Stimulated activated CD4-positive, alpha-beta T cell treated with anti-CD3 and anti-CD28 coated beads, Interleukin-12 subunit alpha, Interleukin-12 subunit beta, amount 100 ng/mL, for 48 hours (primary cell): ENCODE measurements at places on chromosomes 16 and 17.

DNA sequence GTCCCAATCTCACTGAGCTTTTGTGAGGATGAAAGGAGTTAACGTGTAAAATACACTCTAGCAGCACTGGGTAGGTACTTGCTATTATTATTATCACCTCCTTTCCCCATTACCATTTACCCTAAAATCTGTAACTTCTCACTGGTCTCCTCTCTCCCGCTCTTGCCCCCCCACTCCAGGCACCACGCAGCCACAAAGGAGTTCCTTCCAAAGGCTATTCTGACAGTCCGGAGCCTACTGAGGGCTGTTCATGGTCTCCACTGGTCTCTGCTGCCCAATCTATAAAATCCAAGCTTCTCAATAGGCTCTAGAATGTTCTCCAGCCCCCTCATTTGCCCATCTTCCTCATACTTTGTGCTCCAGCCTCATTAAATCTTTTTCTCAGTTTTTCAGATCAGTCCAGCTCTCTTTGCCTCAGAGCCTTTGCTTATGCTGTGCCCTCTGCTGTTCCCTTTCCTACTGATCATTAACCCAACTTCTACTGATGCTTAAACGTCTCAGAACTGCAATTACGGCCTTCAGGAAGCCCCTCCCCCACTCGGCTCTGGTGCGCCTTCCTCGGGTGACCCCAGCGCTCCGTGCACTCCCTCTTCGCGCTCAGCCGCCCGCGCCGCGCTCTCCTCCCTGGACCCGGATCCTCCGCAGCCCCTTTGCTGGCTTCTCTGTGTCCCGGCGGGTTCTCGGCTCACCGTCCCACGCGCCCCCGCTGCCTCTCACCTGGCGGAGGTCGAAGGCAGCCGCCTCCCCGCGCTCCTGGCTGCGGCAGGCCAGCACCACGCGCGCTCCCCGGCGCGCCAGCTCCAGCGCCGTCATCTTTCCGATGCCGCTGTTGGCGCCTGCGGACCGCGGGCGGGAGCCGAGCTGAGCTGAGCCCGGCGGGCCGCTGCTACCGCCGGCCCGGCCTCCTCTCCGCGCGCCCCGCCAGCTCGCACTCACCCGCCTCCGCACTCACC is 737 bp downstream of the DHRS13 start:
- no peak for DNase-seq

DNA sequence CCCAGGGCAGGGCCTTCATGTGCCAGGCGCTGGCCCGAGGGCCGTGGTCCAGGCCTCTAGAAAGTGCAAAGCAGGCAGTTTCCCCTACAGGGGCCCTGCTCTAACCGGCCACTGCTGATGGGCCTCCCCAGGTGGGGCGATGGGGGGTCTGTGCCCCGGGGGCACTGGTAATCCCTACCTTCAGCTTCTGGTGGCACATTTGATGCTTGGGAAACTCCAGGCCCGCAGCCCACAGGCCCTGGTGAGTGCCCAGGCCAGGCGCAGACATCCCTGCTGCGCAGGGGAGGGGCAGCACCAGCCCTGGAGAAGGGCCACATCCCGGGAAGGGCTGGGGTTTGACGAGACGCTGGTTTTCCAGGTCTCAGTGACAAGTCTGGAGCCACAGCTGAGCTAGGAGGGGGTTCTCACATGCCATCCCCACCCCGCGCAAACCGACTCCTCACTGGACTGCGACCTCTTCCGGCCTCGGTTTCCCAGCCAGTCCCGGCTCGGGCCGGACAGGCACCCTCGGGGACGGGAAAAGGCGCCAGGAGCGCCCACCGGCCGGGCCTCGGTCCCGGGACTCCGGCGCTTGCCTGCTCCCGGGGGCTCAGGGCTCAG is 1.6 kb downstream of the DOC2B start:
- DNase-seq = no peak

DNA sequence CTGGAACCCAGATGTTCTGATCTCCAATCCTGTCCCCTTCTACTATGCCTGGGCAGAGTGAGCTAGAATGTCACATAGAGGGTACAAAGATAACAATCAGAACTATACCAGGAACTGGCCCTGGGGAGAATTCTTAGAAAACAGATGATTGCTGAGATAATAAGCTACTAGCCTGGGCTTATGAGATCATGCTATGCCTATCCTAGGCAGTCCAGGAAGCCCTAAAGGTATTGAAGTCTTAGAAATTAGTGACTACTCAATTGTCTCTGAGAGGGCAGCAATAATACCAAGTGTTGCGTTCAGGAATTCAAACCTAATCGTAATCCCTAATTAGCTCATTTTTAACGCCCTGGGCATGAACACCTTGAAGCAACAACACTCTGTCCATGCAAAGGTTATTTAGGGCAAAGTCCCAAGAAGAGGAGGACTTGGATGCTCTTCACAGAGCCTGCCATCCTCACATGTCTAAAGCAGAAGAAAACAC is 77.1 kb downstream of the MMD start:
- DNase-seq = peak; percentile 13

DNA sequence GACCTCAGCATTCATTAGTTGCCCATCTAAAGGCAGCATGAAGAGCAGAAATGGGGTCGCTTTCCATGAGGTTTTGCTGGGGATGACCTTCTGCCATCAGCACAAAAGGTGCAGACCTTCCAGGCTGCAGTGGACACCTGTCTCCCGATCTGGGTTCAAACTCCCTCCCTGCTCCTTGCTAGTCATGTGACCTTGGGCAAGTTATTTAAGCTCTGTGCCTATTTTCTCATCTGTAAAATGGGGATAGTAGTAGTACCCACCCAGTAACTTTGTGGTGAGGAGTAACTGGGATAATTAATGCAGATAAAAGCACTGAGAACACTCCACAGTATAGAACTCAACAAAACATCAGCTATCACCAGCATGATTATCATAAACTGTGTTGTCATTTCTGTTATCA is 21.4 kb upstream of the COQ7 start:
- DNase-seq = no peak

DNA sequence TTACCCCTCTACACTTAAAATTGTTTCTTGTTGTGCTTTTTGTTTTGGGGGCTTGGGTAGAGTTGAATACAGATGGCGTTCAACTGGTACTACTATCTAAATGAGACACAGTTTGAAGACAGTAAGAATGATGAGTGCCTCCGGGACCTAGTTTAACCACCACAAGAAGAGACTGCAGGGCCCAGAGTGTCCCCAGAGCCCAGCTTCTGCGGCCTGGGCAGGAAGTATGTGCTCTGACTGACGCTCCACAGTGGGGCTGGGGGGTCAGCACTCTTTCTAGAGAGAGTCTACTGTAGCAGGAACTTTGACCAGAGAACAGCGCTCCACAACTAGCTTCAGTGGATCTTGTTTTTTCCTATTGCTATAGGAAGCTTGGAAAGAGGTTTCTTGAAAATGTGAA is 174.0 kb downstream of the VPS53 start:
- DNase-seq = no peak

DNA sequence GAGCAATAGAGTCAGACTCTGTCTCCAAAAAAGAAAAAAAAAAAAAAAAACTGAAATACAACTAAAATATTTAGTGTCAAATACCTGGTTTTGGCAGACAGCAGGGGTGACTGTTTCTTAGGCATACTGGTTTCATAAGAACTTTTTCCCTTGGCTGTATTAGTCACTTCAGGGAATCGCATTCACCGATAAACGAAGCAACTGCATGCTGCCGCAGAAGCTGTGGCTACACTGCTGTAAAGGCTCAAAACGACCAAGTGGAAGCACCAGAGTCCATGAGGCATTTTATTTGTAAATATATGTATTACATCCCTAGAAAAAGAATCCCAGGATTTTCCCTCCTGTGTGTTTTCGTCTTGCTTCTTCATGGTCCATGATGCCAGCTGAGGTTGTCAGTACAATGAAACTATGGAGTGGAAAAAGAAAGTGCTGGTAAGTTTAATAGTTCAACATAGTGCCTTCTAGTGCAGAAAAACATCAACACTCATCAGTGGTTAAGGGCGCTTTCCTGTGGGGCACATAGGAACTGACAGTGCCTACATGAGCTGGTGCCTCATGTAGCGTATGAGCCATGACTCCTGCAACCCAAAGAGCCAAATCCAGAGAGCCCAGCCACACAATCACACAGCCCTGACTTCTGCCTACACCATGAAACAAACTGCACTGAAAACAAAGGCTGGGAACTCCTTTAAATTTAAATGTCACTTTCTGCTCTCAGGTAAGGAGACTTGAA is 7.3 kb downstream of the RPS15A start:
- DNase-seq = no peak

DNA sequence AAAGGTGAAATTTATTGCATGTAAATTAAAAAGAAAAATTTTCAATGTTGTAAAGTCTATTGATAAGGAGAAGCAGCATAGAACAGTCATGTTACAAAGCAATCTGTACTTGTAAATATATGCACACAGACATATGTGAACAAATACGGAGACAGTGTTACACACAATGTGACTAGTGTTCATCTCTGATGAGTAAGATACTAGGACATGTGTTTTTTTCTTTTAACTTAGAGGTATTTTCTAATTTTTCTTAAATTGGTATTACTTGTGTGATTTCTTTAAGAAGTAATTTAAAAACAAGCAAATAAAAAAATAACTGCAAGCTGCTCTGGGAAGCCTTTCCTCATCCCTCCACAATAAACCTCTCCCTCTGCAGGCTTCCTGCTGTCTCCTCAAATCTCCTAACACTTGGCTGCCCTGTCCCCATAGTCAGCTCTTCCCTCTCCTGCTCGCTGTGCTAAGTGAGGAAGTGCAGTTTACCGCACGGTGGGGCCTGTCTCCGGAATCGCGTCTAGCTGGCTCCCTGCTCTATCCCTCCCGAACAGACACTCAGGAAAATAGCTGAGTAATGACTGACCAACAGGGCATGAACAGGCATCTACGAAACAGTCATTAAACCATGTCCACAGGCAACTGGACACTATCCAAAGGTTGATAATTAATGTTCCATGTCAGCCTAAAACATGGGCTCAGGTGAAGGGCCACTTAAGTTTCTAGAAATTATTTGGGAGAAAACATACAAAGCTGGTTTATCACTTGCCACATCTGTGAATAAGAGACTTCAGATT is 35.9 kb downstream of the CMTM4 start:
- no peak for DNase-seq

GRCh38 chr16:1275791-1276579 is 20.1 kb downstream of the TPSD1 start:
- DNase-seq = no peak

DNA sequence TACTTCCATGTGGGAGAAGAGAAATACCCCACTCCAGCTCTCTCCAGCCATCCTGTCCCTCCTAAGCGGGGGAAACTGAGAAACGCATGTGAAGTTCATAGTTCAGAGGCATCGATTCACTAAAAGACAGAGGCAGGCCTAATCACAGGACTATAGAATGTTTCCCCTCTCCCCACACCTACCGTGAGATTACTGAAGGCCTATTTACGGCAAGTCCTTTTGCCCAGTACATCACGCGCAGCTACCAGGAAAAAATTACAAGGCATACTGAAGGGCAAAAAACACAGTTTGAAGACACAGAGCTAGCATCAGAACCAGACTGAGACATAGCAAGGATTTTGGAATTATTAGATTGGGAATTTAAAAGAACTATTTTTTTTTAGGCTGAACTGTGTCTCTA is 29.1 kb upstream of the IRX5 start:
- no peak for DNase-seq

DNA sequence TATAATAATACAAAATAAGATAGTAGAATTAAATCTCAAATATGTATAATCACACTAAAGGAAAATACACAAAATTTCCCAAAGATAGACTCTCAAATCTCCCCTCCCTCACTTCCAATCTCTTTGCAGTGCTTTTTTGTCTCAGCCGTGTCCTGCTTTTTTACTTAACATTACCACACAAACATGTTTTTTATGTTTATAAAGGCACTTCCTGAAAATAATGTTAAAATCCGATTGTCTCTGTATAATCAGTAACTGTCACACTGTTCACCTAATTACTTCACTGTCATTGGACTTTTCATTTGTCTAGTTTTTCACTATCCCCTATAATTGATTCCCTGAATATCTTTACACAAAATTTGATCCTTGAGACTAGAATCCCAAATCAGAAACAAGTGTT is 38.2 kb upstream of the ALDH3A2 start:
- no peak for DNase-seq

- no peak for DNase-seq
These were observed 3.9 kb upstream of the EXOC7 start for GRCh38 chr17:76107509-76107908.

- DNase-seq = no peak
These were observed 268.8 kb downstream of the SEC14L1 start for GRCh38 chr17:77409282-77410161.

DNA sequence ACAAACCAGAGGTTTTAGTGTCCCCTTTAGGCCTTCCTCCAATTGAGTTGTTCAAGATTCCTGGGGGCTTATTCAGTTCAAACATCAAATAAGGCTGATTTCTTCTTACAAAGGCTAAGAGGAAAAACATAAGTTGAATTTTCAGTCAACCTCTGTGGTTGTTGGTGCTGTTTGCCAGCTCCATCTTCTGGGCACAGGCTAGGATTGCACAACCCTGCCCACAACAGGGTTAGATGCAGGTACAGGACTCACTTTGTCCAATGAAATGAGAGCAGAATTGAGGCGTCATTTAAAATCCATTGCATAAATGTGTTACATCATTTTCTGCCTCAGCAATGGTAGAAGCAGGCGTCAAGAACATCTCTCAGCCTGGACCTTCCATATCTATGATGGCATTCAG is 173.3 kb downstream of the PMP22 start:
- DNase-seq = no peak

DNA sequence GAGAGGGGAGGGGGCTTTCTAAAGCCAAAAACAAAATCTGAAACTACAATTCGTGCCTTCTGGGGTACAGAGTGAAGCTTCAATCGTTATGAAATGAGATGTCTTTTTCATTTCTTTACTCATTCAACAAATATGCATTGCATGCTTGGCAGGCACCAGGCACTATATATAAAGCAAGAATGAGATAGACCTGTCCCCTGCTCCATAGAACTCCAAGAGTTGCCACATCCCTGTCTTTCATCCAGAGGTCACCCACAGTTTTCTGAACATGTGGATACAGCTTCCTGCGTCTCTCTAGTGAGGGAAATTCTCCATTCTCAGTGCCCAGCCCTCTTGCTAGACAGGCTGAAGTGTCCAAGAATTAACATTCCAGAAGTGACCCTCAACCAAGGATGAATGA is 343.2 kb upstream of the MAF start:
- DNase-seq = no peak

- DNase-seq = no peak
These were observed 1.1 kb downstream of the DHRS7C start for GRCh38 chr17:9790316-9790715.

- no peak for DNase-seq
These were observed 75.7 kb downstream of the CYTH1 start for GRCh38 chr17:78706271-78706915.

- no peak for DNase-seq
These were observed 16.0 kb upstream of the RHOT1 start for GRCh38 chr17:32126325-32126724.
